ENCODE measurements at places on chromosomes 4 and X.

DNA sequence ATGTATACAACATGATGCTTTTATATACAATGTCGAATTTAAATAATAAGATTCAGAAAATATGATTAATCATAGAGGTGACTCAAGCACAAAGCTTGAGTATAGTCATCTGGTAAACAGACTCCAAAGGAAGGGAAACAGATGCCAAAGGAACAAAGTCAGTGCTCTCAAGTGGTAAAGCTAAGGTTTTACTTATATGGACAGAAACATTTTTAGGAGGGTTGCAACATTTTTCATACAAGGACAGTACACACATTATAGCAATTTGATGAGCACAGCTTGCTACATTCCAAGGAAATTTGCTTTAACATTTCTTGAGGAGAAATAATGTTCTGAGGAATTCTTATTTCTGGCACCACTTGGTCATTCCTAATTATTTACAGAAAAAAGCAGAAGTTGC, 333.4 kb upstream of the AADAT start:
- no peak for DNase-seq

- DNase-seq: no peak
These were observed 1083.1 kb upstream of the PCDH10 start for GRCh38 chr4:132065940-132066495.

DNA sequence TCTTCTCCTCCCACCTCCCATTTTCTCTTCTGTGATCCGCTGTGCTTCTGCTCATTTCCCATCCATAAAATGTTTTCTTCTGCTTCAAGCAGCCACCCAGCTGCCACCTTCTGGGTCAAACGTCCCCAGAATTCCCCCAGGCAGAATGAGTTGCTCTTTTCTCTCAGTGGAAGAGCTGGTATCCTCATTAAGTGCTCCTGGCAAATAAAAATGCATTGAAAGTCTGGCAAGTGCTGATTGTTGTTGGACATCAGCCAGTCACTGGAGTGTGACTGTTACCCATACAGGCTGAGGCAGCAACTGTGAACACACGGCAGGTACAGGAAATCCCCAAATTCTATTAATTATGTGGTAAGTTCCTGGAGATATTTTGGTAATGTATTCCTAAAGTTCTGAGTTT, 52.6 kb downstream of the LIMCH1 start:
- DNase-seq: no peak

DNA sequence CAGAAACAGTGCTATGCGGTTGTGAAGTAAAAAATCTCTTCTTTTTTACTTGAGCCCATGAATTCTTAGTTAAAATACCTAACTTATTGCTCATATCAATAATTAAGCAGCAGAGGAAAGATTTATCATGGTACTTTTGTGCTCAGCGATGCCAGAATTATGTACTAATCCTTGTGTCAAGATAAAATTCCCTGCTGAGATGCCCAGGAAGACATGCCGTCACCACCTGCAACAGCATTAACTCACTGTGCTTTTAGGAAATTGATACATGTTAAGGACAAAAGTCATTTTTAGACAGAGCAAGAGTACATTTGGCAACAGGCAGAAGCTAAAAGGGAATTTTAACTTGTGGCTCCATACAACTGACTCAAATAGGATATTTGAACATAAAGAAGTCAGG, 138.9 kb downstream of the NPNT start:
- DNase-seq: no peak

- DNase-seq: peak; percentile 15
These were observed 106.3 kb upstream of the CBR4 start for GRCh38 chr4:169116270-169116901.

DNA sequence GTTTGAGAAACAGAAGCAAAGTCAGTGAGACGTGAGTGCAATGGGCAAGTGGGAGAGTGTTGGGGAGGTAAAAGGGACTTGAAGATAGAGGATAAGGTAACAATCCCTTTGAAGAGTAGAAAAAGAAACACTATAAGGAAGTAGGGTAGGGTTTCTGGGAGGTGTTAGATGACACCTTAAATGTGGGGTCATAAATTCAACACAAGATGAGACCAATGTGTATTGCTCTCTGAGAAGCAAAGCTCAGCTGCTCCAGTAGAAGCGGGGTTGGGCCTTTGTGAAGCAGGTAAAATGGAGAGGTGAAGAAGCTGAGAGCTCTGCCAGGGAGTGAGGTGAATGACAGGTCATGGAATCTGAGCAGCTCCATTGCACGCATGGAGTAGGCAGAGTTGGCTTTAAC, 85.3 kb downstream of the REELD1 start:
- no peak for DNase-seq

DNA sequence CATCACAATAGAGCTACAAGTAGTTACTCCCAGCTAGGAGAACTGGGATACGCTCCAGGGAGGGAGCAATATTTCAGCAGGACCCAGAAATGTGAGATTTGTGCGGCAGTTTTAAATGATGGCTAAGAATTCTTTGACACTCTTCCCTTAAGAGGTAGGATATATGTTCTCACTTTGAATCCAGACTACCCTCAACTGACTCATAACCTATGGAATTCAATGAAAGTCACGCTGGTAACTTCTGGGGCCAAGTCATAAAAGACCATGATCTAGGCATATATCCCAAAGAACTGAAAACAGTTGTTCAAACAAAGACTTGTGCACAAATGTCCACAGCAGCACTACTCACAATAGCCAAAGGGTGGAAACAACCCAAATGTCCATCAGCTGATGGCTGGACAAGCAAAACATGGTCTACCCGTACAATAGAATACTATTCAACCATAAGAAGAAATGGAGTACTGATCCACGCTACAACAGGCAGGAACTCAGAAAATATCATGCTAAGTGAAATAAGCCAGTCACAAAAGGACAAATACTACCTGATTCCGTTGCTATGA, 10.5 kb downstream of the CD99L2 start:
- no peak for DNase-seq

- no peak for DNase-seq
These were observed 108.3 kb upstream of the MED14 start for GRCh38 chrX:40843643-40844042.

DNA sequence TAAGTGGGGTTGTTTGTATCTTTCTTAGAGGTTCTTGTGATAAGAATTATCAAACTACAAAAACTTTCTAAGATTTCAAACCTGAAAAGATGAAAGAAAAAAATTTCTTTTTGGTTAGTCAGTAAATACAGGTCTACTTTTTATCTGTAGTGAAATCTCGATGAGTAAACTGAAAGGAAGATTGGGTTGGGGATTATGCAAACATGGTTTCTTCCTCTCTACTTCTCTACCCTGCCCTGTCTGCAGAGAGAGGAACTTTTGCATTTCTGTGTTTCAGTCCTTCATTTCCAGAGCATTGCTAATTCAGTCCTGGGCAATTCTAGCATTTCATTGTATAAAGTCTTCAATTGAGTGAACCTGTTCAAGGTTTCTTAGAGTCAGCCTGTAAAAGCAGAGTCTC, 51.6 kb upstream of the IL2 start:
- no peak for DNase-seq

DNA sequence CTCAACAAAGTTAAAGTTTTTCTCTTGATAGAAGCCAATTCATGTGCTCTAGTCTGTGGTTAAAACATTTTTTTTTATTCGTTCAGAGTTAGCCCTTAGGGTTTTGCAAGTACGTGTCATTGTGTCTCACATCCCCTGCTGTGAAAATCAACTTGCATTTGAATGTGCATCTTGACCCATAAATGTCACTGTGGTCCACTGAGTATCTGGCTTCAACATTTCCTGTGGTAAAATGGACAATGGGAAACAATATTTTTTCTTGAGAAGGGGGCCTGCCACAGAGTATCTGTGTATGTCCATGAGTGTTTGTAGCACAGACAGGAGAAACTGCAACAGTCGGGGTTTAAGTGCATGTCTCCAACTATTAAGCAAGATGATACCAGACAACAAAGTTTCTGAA, 554.8 kb upstream of the TENM3 start:
- no peak for DNase-seq

DNA sequence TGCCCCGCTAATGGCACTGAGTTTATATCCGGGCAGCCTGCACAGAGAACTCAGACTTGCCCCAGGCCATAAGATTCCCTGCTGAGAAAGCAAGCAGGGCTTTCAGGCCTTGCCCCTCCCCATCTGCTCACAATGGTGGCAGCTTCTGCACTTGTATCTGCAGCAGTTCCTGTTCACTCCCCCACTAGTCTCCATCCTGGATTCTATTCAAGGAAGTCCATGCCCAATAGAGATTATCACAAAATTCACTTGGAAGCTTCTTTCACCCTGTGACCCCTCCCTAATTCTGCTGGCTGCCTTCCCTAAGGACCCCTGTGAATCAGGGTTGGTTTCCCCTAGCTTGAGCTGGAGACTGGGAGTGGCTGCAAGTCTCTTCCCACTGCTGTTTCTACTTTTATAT, 34.5 kb upstream of the UCP1 start:
- DNase-seq: no peak

- DNase-seq: no peak
These were observed 6.2 kb downstream of the JCHAIN start for GRCh38 chr4:70660106-70660505.

GRCh38 chr4:40262077-40262528, 65.3 kb downstream of the RHOH start:
- DNase-seq: peak; percentile 50
